ENCODE measurements at places on chromosomes 12 and 14. TPM values are rescaled to one million over a fixed set of nuclear protein-coding genes. Genes with fewer than 3 reads are reported as not detected.
A peak's percentile ranks its signal among the peaks of the same experiment; 100 is the strongest.

Gene SMIM41
- total RNA-seq, result 0.54 TPM

Gene PLCZ1
- total RNA-seq, result not detected

Gene CISTR
- not detected for total RNA-seq

Gene ANKS1B
- total RNA-seq, result 9.5 TPM

- DNase-seq, result no peak
Observed at GRCh38 chr12:26276709-26277108, 81.3 kb downstream of the SSPN start.

GRCh38 chr12:52415870-52416750 lies 10.0 kb upstream of the KRT82 start:
- no peak for DNase-seq

GRCh38 chr12:72077111-72077820 lies 138.6 kb downstream of the TPH2 start:
- no peak for DNase-seq

GRCh38 chr14:103537175-103537990 lies 8.4 kb downstream of the TRMT61A start:
- no peak for DNase-seq

- DNase-seq, result peak; percentile 27
Observed at GRCh38 chr14:104394409-104394851, 185.1 kb upstream of the C14orf180 start.

- no peak for DNase-seq
Observed at GRCh38 chr14:104770851-104771272, 17.9 kb downstream of the SIVA1 start.

- no peak for DNase-seq
Observed at GRCh38 chr12:116916122-116916521, 5.4 kb downstream of the FBXW8 start.

- DNase-seq, result no peak
Observed at GRCh38 chr12:113366827-113367226, 8.4 kb downstream of the PLBD2 start.

- DNase-seq, result no peak
Observed at GRCh38 chr12:13099066-13099843, 4.2 kb downstream of the GSG1 start.

DNA sequence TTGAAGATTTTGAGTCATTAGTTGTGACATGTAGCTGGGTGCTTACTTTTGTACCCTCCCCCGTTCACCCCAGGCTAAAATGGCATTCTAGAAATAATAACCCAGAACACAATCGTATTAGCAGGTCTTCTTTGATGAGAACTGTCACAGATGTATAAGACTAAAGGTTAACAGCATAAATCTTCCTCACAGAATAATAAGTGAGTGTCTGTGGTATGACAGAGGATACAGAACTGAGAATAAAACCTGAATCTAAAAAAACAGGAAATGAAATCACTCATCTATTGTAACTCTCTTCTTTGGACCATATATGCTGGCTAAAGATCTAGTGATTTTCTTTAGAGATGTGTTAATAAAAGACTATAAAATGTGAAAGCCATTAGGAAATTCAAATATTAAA lies 746.6 kb downstream of the LRFN5 start:
- no peak for DNase-seq
